ENCODE measurements at places on chromosomes 2 and 18.

DNA sequence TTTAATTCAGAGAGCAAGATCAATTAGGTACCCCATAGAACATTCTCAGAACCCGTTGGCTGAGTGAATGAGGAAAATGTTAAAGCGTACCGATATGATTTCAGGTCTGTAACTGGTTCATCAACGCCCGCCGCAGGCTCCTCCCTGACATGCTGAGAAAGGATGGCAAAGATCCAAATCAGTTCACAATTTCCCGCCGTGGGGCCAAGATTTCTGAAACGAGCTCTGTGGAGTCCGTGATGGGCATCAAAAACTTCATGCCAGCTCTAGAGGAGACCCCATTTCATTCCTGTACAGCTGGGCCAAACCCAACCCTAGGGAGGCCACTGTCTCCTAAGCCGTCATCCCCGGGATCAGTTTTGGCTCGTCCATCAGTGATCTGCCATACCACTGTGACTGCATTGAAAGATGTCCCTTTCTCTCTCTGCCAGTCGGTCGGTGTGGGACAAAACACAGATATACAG lies 7.3 kb downstream of the TGIF1 start:
- DNase-seq = no peak

- no peak for DNase-seq
These were observed 75.0 kb upstream of the PKDCC start for GRCh38 chr2:41972819-41973218.

DNA sequence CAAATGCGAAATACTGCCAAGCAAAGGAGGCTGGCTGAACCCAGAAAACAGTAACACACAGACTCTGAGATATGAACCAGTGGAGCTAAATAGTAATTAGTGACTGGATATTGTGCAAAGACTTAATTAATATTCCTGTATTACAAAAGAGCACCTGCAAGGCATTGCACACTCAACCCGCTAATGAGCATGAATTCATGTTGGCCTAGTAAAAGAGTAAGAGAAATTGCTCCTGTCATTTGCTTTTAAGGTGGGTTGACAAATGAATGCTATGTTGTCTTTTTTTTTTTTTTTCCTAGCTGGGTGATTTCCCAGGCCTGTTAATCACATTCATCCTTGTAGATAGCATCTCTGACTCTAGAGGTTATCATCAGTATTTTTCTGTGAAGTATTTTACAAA lies 87.0 kb upstream of the CERS6 start:
- DNase-seq = no peak

GRCh38 chr2:47041063-47041462 lies 114.0 kb downstream of the STPG4 start:
- no peak for DNase-seq

GRCh38 chr2:61926531-61927477 lies 21.3 kb downstream of the COMMD1 start:
- no peak for DNase-seq

DNA sequence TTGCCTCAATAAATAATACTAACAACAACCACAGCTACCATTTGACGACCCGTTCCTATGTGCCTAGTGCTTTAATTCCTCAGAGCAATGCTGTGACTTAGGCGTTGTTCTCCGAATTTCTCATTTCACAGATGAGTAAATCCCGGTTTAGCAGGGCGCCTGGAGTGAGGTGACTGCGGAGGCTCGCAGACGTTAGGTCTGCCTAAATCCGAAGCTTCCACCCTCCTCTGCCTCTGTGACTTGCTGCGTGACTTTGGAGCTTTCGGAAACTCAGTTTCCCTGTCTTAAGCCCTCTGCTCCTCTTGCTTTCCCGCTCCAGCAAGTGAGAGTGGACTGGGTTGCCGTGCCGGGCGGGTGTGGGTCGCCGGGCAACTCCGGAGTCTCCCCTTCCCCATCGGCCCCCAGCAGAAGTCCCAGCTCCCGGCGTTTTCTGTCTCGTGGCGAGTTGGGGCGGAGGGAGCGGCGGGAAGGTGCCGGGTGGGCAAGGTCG lies 711 bp upstream of the ATOH8 start:
- DNase-seq = peak; percentile 71

DNA sequence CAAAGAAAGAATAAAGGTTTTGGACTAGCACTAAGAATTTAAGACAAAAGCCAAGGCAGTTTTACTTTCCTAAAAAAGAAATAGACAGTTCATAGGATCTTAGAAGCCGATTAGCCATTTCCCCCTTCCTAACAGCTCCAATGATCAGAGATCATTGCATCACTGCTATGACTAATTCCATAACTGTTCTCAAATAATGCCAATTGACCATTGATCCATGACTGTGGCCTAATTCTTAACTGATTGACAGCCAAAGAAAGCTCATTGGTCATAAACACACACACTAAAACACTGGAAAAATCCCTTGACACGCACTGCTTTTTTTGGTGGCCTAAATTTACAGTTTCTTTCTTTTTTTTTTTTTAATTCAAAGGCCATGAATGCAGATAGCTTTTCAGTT lies 345.0 kb upstream of the ACVR2A start:
- DNase-seq = no peak

DNA sequence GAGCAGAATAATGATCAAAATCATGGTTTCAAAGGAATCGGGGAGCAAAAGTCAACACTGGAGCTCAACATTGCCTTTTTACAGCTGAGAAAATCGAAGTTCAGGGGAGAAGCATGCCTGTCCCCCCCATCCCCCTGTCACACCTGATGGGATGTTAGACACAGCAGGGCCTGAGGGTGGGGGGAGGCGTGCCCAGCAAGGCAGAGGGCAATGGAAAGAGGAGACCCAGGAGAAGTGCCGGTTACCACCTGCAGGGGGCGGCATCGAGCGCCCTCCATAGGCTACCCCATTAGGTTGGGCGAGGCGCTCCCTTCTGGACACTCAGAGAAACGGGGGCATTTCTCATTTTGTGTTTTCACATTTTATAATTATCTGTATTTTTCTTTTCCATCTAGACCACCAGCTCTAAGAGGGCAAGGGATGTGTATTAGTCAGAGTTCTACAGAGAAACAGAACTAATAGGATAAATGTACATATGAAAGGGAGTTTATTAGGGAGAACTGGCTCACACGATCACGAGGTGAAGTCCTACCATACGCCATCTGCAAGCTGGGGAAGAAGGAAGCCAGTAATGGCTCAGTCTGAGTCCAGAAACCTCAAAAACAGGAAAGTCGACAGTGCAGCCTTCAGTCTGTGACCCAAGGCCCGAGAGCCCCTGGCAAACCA lies 271.3 kb downstream of the LRATD1 start:
- no peak for DNase-seq

- no peak for DNase-seq
These were observed 26.7 kb downstream of the ZEB2 start for GRCh38 chr2:144493027-144493809.

- no peak for DNase-seq
These were observed 6.8 kb upstream of the CHMP3 start for GRCh38 chr2:86570059-86570458.

DNA sequence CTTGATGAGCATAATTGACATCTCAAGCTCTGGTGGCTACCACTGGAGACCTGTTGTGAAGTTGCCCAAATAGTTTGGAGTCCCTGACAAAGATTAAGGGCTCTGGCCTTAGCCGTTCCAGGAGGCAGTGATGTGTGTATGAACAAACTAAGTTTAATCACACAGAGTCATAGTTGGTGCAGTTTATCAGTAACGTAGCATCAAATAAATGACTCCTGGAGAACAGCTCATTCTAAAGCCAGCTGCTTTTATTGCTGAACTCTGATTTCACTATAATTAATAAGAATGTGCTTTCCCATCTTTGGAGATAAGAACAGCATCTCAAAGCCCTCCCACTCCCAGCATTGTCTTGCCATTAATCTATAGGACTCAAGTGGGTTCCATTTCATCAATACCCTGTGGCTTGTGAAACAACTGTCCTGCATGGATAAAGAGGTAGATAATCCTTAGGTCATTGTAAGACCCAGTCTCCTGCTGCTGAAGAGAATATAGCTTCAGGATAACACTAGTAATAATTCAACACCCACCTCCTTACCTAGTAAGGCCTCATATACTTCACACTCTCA lies 211.4 kb upstream of the THUMPD2 start:
- DNase-seq = no peak

GRCh38 chr18:56034949-56035348 lies 447.0 kb upstream of the TCF4 start:
- no peak for DNase-seq

GRCh38 chr2:161141033-161141432 lies 19.2 kb upstream of the TANK start:
- DNase-seq = no peak

DNA sequence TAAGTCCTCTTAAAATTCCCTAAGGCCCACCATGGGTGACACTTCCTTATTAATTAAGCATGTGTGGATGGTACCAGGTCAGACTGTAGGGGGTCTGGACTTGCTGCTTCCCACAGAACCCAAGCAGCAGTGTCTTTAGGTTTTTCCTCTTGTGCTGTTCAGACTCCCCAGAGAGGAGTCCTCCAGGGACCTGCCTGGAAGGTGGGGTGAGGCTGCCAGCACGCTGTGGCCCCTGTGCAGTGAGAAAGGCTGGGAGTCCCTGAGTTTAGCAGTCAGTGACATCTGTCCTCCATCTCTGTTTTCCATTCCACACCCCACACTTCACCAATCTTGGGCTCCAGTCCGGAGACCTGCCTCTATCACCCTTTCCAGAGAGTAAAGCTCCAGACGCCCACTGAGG lies 18.0 kb upstream of the ST3GAL5 start:
- DNase-seq = no peak

DNA sequence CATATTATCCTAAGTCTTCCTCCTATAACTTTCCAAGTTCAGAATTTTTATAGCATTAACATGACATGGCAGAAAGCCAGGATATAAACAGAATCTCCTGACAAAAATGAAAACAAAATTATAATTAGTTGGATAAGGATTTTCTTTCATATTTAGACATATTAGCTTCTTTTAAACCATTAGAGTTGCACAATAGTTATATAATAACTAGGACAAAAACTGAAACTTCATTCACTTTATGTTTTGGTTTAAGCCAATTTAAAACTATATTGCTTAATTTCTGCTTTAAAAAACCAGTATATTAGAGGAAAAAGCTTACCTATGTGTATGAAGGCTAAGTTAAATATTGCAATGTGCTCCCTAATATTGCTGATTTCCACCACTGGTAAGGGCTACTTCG lies 254.8 kb downstream of the GPD2 start:
- no peak for DNase-seq

- no peak for DNase-seq
These were observed 35.8 kb downstream of the TSN start for GRCh38 chr2:121791290-121791689.

DNA sequence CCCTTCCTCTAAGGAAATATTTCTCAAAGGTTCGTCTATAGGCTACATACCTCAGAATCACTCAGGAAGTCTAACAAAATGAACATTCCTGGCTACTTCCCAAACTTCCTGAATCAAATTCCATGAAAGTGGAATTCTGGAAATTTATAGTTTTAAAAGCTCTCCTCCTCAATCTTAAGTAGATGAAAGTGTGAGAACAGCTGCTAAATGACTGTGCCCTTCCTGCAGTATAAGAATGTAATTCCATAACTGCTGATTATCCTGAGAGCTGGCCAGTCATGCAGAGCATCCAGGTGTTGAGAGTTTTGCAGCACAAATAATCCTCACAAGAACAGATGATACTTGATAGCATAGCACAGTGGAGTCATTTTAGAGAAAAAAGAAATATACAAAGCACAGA lies 265.0 kb downstream of the KCNJ3 start:
- DNase-seq = no peak

GRCh38 chr2:237900891-237901831 lies 41.7 kb downstream of the RAMP1 start:
- DNase-seq = no peak

GRCh38 chr18:79829136-79829854 lies 31.6 kb downstream of the KCNG2 start:
- no peak for DNase-seq

GRCh38 chr2:197348721-197349360 lies 38.3 kb upstream of the ANKRD44 start:
- DNase-seq = no peak

- DNase-seq = no peak
These were observed 361.5 kb downstream of the LPIN1 start for GRCh38 chr2:12107939-12108338.

- no peak for DNase-seq
These were observed 21.6 kb upstream of the DSC3 start for GRCh38 chr18:31064130-31064529.

GRCh38 chr18:25164848-25165811 lies 186.8 kb downstream of the ZNF521 start:
- no peak for DNase-seq

DNA sequence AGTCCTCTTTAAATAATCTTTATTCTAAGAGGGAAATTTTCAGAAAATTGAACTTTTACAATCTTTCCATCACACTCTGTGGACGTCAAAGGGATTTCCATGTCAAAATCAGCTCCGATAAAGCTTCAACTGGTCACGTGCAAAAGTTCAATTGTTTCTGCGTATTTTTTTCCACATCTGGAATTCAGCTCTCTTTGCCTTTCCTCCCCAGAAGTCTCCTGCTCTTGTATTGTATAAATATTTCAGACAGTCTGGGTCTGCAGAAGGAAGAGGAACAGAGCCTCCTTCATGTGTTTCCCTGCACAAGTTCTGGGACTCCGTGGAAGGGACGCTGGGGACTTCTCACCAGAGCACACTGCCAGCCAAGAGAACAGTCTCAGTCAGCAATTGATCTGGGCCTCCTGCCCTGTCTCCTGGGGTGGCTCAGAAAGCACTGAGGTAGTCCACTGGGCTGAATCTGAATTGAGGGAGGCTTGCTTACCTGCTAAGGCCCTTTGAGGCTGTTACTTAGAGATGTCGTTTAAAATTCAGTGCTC lies 251.5 kb downstream of the TFCP2L1 start:
- DNase-seq = no peak

DNA sequence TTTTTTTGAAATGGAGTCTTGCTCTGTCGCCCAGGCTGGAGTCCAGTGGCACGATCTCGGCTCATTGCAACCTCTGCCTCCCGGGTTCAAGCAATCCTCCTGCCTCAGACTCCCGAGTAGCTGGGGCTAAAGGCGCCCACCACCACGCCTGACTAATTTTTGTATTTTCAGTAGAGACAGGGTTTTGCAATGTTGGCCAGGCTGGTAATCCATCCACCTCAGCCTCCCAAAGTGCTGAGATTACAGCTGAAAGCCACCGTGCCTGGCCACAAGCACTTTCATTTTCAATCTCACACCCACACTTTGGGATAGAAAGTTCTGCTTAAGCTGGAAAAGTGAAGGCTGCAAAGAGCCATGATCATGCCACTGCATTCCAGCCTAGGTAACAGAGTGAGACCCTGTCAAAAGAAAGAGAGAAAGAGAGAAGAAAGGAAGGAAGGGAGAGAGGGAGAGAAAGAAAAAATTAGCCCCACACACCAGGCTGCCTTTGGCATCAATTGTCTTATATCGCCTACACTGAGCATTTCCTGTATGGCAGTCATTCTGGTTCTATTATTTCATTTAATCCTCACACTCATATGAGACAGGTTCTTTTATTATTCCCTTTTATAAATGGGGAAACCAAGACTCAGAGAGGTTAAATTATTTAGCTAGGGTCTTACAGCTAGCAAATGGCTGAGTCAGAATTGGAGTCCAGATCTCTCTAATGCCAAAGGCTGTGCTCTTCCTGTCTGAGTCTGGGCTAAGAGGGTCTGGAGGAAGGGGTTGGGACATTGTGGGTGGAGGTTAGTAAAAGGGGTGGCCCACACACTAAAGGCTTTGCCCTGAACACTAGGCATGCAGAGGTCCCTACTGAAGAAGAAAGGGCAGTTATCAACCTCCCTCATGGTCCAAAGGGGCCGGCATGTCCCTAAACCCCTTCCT lies 37.9 kb upstream of the PKDCC start:
- no peak for DNase-seq
